GM04504 (cell line): ENCODE measurements at places on chromosomes 1 and 21.

DNA sequence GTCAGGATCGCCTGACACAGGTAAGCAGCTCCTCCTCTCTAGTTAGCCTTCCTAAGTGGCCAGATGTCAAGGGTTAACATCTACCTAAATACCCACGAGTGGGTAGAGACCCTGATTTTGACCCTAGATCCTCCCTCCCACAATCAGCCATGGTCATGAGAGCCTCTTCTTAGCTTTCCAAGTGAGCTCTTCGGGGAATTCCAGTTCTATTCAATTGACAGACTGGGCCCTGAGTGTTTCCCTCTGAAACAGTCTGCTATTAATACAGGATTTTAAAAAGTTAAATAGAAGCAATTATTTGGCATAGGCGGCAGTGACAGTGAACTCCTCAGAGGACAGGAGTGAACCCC, 28.1 kb downstream of the C2CD2 start:
- DNase-seq = no peak

- no peak for DNase-seq
Observed at GRCh38 chr1:205782627-205783432, 7.5 kb upstream of the RAB29 start.

GRCh38 chr1:198523182-198523950, 17.1 kb downstream of the ATP6V1G3 start:
- no peak for DNase-seq

GRCh38 chr21:16587141-16587581, 857.4 kb downstream of the USP25 start:
- DNase-seq = no peak

GRCh38 chr1:8193840-8194406, 124.0 kb upstream of the SLC45A1 start:
- no peak for DNase-seq

GRCh38 chr1:55813618-55814017, 598.5 kb upstream of the USP24 start:
- DNase-seq = peak; percentile 81

GRCh38 chr1:234570329-234571120, 39.5 kb downstream of the IRF2BP2 start:
- no peak for DNase-seq

DNA sequence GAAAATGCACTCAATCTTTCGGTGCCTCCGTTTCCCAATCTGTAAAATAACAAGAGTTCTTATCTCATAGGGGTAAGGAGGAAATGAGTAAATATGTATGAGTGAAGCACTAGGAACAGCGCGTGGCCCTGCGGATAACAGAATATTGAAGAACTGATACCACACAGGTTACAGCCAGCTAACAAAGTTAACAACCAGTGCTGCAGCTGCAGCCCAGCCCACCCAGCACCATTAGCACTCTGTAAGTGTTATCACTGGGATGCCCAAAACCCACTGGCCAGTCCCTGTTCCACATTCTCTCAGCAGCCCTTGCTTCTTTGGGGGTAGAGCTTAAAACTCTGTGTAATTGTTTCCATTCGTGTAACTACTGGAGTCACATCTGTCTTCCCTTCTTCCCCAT, 89.5 kb downstream of the VWA5B1 start:
- DNase-seq = no peak

GRCh38 chr1:90707363-90707710, 9.8 kb downstream of the BARHL2 start:
- no peak for DNase-seq

GRCh38 chr1:60763741-60764140, 318.6 kb upstream of the NFIA start:
- no peak for DNase-seq

DNA sequence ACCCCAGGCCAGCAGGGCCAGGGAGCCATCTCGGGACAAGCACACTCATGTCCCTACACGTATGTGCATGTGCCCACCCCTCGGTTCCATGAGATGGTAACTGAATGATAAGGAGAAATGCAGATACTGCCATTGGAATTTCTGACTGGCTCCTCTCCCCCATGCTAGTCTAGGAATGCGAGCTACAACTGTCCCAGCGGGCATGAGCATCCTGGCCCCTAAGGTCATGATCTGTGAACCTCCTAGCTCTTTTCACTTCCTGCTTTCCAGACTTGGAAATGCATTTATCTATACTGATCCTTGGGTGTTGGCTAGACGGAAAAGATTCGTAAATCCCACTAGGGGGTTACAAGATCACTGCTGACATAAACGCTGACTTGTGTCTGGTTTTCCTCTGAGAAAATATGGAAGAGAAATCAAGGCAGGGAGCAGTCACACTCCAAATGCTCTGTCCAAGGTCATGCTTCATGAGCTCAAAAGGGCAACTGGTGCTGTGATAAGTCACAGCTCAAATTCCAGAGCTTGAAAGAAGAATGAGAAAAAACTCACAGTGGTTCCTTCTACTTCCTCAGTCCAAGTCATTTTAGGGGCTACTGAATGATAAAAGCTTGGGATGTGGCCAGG, 49.8 kb downstream of the SLC45A1 start:
- DNase-seq = no peak

DNA sequence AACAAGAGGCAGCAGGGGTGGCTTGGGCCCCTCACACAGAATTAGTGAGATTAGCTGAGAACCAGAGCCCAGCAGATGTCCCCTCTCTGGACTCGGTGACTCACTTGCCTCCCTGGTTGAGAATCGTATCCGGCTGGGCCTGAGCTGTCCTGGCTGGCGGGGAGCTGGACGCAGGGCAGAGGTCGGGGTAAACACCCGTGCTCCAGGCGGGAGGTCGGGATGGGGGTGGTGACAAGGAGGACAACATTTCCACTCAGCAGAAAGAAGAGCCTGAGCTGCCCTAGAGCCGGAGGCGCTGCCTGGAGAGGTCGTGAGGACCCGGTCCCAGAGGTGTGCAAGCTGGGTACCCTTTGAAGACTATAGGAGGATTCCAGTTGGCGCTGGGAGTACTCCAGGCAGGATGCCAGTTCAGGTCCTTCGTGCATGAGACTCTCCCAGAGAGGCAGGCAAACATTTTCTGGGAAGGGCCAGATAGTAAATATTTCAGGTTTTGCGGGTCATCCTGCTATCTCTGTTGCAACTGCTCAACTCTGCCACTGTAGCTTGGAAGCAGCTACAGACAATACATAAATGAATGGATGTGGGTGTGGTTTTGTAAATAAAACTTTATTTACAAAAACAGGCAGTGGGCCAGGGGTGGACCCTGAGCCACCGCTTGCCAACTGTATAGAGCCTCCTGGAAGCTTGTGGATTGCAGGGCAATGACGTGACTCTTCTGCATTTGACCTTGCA, 116.8 kb upstream of the WNT4 start:
- DNase-seq = no peak

- DNase-seq = no peak
Observed at GRCh38 chr1:42422737-42423136, 33.1 kb downstream of the ZMYND12 start.

GRCh38 chr1:186679924-186680244, 339 bp downstream of the PTGS2 start:
- DNase-seq = no peak

DNA sequence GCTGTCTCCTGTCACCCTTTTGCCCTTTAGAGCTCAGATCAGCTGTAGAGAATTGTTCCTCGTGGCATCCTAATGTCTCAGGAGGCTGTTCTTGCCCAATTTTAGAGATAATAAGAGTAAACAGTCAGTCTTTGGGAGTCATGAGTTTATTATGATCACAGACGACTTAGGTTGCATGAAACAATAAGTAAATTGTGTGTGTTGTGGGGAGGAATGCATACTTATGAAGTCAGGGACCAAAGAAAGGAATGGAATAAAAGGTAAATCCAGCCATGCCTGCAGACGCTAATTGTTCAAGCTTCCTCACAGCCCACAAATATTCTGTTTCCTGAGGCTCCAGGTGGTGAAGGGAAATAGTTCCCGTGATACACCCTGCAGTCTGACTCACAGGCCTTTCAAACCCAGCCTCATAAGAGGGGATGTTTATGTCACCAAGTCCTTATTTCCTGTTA, 897 bp downstream of the EPHX4 start:
- no peak for DNase-seq

- no peak for DNase-seq
Observed at GRCh38 chr1:180793451-180793850, 119.2 kb upstream of the KIAA1614 start.

- DNase-seq = no peak
Observed at GRCh38 chr1:22636927-22637326, 499 bp downstream of the C1QA start.

GRCh38 chr1:198966519-198966918, 327.7 kb downstream of the PTPRC start:
- no peak for DNase-seq

- no peak for DNase-seq
Observed at GRCh38 chr1:216884614-216885229, 161.5 kb upstream of the ESRRG start.

GRCh38 chr1:6688001-6688400, 13.6 kb downstream of the DNAJC11 start:
- DNase-seq = no peak

- no peak for DNase-seq
Observed at GRCh38 chr1:83763361-83764095, 235.4 kb downstream of the TTLL7 start.

DNA sequence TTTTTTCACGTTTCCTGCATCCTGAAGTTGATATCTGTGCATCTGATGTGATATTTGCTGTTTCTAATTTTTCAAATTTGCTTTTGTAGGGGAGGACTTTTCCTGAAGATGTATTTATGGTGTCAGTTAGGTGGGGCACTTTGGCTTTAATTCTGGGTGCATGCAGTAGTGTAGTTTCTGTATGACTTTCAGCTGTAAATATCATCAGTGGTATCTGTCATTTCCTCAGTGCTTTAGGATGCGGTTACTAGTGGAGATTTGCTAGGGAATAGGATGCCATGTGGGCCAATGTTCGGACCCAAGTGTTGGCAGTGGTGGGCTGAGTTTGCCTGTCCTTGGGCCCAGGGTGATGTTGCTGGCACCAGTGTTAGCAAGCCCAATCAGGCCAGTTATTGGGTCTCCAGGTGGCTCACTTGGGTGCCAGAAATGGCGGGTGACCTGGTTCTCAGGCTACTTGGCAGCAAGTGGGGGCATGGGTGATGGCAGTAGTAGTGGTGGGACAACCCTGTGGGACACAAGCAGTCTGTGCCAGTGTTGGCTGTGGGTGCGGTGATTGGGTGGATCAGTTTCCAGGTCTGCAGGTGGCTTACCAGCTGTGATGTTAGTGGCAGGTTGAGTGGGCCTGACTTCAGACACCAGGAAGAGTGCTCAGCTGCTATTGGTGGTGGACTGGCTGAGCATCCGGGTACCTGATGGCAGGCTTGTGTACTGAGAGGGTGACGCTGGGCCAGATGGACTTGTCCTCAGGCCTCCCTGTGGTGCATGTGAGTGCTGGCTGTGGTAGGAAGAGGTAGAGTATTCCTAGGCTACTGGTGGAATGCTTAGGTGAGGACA, 24.4 kb downstream of the CD55 start:
- DNase-seq = no peak

GRCh38 chr1:7263021-7263960, 478.0 kb downstream of the CAMTA1 start:
- DNase-seq = no peak

- DNase-seq = no peak
Observed at GRCh38 chr1:5748286-5749225, 243.7 kb downstream of the NPHP4 start.

DNA sequence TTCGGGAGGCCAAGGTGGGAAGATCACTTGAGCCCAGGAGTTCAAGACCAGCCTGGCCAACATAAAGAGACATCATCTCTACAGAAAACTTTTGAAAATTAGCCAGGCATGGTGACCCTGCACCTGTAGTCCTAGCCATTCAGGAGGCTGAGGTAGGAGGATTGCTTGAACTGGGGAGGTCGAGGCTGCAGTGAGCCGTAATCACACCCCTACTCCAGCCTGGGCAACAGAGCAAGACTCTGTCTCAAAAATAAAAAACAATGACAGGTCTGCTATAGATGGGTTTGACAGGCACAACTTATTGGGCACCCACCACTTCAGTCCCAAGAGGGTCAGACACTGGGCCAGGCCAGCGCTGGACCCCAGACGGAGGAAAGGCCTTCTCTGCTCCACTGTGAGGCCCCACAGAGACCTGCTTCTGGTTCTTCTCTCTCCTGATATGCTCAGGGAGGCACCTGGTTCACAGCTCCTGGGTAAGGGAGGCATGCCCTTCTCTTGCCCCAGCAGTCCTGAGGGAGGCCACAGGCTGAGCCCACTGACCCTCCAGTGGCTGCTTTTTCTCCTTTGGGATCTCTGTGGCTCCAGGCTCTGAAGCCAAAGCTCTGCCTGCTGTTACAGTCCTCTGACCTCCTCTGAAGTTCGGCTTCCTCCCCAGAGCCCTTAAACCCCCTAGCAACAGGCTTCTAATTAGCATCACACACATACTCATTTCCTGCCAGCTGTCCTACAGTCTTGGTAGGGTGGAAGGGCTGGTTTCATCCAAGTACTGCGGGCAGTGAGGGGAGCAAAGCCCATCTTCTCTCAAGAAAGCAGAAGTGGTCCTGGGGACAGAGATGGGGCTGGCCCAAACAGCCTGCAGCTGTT, 14.4 kb downstream of the S100A16 start:
- DNase-seq = peak; percentile 49

- no peak for DNase-seq
Observed at GRCh38 chr21:25424634-25425033, 182.6 kb downstream of the MRPL39 start.

- DNase-seq = no peak
Observed at GRCh38 chr1:43305461-43305860, 4.7 kb downstream of the TIE1 start.

GRCh38 chr1:100543640-100544039, 5.7 kb downstream of the GPR88 start:
- no peak for DNase-seq

DNA sequence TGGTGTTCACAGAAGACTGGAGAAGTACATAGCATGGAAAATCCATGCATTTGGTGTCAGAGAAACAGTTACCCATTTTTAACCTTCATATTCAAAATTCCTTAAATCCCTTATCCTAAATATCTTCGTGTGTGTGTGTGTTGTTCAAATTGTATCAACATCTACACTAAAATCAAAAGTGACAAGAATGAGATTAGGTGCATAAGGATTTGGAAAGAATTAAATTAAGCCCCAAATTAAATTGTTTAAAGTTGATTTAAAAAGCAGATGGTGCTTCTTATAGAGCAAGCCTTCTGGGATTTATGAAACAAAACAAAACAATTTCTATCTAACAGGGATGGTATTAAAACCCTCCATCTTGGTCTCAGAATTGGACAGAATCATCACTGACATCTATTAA, 4.7 kb downstream of the RSPH1 start:
- DNase-seq = no peak

DNA sequence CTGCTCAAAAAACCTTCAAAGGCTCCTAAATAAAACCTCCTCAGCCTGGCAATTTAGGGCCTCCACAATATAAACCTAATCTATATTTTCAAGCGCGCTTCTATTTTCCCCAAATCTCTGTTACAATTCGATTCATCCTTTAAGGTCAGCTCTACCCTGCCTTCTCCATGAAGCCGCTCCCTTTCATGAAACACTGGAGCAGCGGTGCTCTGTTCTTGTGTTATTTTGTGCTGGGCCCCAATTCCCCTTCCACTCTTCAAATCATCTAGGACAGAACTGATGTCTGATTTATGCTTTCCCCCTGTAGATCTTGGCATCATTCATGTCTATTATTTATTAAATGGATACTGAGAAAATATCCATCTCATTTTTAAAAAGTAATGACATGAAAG, 6.9 kb downstream of the ERRFI1 start:
- DNase-seq = no peak
